Kasumi-1 (cell line): ENCODE measurements at places on chromosomes 12 and 14.

- DNase-seq, result no peak
Observed at GRCh38 chr12:68785823-68786222, 22.2 kb upstream of the MDM2 start.

DNA sequence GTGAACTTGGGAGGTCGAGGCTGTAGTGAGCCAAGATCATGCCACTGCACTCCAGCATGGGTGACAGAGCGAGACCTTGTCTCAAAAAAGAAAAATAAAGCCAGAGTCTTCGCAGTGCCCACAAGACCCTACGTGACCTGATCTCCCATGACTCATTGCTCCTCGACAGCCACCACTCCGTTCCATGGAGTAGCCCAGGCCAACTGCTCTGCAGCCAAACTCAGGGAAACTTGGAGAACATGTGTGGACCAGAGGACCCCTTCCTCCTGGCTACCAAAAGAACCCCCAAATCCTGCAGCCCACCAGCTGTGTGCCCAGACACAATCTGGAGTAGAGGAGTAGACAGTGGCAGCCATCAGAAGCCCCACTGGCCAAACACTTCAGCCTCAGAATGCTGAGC lies 32.1 kb upstream of the PPP2R5C start:
- DNase-seq, result no peak

- DNase-seq, result peak; percentile 90
Observed at GRCh38 chr12:54379398-54380201, 4.9 kb downstream of the ZNF385A start.

- no peak for DNase-seq
Observed at GRCh38 chr14:70934502-70935134, 27.4 kb downstream of the PCNX1 start.

DNA sequence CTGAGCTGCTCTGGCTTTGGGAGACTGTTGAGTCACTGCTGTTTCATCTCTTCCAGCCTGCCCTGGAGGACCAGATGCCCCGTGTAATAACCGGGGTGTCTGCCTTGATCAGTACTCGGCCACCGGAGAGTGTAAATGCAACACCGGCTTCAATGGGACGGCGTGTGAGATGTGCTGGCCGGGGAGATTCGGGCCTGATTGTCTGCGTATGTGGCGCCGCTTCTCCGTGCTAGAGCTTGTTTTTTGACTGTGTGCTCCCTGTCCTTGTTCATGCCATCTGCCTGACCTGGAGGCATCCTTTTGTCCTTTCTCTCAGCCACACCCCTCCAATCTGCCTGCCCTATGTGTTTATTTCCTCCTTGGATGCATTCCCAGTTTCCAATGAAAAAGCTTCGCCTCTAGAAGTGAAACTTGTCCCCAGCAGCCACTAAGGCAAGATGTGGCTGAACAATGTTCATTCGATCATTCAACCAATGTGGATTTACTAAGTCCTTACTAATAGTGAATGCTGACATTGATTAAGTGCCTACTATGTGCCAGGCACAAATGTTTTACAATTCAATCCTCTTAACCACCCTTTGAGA lies 98.6 kb downstream of the NT5DC3 start:
- no peak for DNase-seq

DNA sequence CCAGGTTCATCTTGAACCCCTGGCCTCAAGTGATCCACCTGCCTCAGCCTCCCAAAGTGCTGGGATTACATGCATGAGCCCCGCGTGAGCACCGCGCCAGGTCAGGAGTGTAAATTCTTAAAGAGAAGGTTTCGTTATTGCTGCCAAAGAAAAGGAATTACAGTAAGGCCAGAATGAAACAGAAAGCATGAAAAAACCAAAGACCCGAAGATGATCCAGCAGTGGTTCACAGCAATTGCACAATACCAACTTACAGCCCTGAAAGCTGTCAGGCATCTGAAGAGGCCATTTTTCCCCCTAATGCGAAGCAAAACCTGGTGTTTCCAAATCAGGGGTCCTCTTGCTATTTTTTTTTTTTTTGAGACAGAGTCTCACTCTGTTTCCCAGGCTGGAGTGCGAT lies 10.3 kb downstream of the RBM23 start:
- no peak for DNase-seq

DNA sequence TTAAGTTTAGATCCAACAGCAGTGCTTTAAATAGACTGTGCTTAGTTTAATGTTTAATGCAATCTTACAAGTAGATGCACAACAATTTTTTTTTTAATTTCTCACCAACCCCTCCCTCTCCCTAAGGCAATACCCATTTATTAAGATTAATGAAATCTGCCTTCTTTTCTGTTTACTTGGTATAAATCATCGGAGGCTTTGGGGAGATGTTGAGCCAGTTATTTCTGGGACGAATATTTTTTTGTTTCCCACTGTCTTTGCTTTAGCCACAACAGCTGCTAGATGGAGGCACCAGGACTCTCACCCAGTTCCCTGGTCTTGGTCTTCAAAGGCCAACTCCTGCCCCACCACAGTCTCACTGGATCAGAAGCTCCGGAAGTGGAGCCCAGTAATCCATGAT lies 113.4 kb downstream of the PLXNC1 start:
- DNase-seq, result no peak

DNA sequence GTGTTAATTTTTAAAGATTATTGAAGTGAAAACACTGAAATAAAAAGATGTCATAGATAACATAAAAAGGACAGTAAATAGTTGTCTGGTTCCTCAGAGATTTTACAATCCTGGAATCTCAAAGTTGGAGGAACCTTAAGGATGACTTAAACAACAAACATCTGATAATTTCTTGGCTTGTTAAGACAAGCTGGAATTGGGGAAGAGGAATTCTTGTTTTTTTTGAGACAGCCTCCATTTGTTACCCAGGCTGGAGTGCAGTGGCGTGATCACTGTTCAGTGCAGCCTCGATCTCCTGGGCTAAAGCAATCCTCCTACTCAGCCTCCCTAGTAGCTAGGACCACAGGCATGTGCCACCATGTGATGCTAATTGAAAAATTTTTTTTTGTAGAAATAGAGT lies 2.3 kb downstream of the ZNF410 start:
- no peak for DNase-seq
